Heart right ventricle (tissue), 16 donors: ENCODE measurements at places on chromosomes 6 and 20.

GRCh38 chr6:45966797-45967196, 48.9 kb downstream of the CLIC5 start:
- no peak for DNase-seq

- DNase-seq = no peak
Observed at GRCh38 chr6:83511266-83511665, 1.1 kb upstream of the PRSS35 start.

DNA sequence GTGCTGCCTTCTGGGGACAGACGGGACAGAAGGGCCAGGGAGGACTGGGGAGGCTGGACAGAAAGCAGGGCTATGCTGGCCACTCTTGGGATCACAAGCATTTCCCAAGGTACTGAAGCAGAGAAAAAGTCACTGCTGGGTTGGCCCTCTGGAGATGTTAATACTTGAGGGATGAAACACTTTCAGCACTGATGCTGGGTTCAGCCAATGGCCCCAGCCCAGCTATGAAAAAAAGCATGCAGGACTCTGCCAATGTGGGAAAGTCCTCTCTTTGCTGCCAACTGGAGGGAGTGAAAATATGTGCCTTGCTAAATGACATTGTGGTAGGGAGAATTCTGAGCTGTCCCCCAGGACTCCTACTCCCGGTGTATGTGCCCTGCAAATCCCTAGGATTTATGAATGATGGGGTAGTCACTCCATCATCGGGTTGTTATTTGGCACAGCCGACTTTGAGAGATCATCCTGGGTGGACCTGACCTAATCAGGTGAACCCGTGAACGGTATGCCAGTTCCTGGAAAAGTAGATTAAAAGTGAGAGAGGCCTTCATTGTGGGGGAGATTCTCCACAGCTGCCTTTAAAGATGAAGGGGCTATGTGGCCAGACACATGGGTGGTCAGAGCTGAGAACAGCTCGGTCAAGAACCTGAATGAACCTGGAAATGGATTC, 119.9 kb upstream of the TRAF3IP2 start:
- no peak for DNase-seq

DNA sequence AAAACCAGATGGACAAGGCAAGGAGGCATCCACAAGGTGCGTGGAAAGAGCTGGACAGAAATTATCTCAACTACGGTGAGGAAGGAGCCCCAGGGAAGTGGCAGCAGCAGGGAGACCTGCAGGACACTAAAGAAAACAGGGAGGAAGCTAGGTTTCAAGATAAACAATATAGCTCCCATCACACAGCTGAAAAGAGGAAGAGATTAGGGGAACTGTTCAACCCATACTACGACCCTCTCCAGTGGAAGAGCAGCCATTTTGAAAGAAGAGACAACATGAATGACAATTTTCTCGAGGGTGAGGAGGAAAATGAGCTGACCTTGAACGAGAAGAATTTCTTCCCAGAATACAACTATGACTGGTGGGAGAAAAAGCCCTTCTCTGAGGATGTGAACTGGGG, 26.8 kb downstream of the TRMT6 start:
- no peak for DNase-seq

DNA sequence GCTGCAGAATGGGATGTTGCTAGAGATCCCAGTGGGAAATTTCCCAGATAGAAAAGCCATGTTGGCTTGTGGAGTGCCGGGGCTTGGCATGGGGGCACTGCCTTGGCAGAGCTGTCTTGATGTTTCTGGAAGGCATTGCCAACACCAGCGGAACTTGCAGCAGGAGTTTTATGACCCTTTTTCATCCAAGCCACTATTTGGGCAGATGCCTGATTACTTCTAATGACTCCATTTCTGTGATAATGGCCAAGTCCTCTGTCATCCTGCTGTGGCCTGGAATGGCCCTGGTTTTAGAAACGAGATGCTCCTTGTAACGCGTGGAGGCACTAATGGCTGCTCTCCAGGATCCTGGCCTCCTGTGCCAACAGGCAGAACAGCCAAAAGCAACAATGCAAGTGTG, 229.0 kb downstream of the ZNF217 start:
- no peak for DNase-seq

GRCh38 chr20:13927171-13927570, 63.2 kb downstream of the SEL1L2 start:
- no peak for DNase-seq

DNA sequence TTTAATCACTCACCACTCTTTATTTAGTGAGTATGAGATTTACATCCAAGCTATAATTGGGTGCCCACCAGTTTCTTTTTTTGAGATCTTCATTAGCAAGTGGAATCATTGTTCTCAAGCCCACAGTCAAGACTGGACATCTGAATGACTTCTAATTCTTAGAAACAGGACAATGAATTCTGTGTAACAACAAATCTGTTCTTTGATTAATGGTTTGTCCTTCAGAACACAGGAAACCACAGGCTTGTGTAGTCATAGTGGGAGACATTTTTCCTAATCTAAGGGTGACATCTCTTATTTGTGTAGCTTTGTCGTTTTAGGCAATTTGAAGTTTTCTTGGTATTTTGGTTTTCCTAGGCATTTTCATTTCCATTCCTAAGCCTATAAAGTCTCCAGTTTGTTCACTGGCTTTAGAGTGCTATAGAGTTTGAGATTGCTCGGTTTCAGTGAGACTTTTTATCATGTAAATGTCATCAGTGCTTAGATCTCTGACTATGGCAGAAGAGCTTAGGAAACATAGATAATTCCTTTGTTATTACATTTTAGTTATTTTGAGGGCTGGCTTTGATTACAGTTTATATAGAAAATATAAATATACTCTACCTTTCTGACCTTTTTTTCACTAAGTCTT, 903.9 kb upstream of the MAP3K7 start:
- DNase-seq = no peak

DNA sequence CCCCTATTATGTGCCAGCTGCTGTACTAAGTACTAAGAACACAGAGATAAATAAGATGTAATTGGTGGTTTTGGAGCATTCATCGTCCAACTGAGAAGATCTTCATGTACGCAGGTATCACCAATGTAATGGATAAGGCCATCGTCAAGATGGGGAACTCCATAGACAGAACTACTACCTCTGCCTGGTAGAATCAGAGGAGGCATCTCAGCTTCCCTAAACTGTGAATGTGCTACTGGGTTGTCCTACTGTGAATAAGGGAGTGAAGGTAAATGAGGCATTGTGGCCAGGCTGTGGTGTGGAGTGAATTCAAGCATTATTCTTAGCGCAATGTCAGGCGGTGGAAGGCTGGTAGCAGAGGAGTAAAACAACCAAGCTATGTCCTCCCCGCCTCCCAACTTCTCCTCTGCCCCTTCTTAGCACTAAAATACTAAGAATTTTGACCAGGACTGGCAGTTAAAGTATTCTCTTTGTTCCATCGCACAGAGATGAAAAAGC, 68.2 kb downstream of the TBC1D7 start:
- no peak for DNase-seq

DNA sequence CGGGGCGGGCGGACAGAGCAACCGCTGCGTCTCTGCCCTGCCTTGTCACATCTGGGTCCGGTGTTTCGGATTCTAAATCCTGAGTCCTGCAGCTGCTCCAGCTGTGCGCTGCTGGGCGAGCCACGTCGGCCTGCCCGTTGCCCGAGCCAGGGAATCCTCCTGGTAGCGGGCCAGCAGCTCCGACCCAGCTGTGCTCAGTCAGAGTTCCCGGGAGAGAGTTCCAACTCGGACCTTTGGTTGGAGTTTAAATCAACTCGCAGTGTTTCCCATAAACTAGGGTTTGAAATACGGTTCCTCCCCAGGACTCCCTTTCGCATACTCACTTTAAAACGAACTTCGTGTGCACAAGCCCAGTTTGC, 315 bp upstream of the PDE10A start:
- DNase-seq = peak; percentile 66

- no peak for DNase-seq
Observed at GRCh38 chr6:134647861-134648260, 302.0 kb downstream of the ALDH8A1 start.

- DNase-seq = no peak
Observed at GRCh38 chr6:141548966-141549365, 583.8 kb upstream of the GJE1 start.

DNA sequence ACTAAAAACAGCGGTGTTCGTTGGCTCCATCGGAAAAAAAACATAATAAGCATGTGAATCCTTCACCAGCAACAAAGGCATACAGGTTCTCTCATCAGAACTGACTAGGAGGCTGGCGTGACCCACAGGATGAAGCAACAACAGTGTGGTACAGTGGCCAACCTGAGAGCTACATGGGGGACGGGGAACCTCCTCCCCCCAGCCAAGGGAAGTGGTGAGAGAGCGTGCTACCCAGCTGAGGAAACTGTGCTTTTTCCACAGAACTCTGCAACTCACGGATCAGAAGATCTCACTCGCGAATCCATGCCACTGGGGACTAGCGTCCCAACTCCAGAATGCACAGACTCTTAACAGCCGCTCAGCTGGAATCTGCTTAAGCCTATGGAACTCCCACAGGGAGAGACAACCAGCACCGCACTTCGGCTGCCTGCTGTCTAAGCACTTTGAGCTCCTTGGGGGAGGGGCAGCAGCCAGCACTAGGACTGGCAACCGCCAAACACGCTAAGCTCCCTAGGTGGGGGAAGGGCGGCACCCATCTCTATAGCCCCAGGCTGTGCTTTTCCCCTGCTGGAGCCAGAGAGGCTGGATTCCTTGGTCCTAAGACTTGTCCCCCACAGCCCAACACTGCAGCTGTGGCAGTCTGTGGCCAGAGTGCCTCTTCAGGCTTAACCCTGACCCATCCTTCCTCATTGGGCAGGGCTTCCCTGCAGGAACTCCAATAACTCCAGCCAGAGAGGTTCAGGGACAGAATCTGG, 538.3 kb upstream of the BTBD3 start:
- DNase-seq = no peak

DNA sequence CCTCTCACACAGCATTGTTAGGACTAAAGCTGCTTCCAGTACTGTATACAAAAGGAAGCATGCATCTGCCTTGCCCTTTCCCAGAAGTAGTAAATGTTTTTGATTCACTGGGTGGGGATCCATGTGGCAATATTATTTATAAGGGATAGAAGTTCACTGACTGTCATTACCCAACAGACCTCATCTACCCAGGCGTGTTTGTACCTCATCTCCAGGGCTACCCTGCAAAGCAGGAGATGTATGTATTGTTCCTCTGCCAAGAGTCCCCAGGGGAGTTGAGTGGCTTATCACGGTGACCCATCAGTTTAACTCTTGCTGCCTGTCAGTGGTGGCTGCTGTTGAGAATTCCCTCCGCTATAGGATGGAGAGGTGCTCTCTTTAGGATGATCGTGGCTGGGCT, 42.5 kb downstream of the SLC24A3 start:
- no peak for DNase-seq

- no peak for DNase-seq
Observed at GRCh38 chr20:2942439-2942838, 69.2 kb downstream of the PTPRA start.

GRCh38 chr6:157710604-157711003, 112.4 kb upstream of the SNX9 start:
- no peak for DNase-seq

- no peak for DNase-seq
Observed at GRCh38 chr6:53544217-53544469, 758 bp downstream of the GCLC start.

DNA sequence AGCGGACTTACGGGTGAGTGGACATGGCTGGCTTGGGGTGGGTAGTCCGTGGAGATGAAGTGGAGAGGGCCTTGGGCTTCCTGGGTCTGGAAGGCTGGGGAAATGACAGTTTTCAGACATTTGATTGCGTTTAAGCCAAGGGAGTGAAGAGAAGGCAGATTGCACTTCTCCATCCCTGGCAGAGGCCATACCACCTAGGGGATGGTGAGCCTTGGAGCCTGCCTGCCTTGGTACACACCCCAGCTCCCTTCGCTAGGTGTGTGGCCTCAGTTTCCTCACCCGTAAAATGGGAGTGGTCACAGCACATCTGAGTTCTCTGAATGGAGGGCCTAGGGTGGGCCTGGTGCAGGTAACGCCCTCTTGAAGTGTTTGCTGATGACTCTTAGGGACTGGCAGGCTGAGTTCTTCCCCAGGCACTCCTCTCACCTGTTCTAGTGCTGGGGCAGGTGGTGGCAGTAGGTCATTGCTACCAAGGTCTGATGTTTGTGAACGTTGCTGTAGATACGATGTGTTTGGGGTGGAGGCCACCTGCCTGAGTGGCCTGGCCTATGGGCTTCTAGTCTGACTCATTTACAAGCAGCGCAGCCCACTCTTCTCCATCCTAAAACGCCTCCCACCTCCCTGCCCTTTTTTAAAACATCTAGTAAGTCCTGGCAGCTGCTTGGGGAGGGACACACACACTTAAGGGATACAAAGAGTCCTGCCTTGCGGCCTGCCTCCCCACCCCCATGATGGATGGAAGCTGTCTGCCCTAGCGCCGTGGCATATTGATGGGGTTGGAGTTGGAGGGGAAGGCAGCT, 2.3 kb downstream of the RBM38 start:
- DNase-seq = no peak

DNA sequence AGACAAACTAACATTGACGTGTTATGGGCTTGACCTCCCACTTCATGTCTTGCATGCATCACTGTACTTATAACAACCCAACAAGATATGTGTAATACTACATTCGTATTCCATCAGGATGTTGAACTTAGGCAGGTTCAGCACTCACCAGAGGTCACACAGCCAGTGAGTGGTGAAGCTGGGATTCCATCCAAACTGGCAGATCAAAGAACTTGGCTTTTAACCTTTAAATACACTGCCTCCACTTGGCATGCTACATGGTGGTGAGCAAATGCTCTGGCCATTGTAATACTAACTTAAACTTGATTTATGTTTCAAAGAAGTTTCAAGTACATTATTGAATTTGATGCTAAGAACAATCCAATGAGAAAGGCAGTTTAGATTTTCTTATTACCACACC, 10.7 kb upstream of the HDDC2 start:
- no peak for DNase-seq

GRCh38 chr20:38883981-38884733, 42.1 kb upstream of the FAM83D start:
- no peak for DNase-seq

DNA sequence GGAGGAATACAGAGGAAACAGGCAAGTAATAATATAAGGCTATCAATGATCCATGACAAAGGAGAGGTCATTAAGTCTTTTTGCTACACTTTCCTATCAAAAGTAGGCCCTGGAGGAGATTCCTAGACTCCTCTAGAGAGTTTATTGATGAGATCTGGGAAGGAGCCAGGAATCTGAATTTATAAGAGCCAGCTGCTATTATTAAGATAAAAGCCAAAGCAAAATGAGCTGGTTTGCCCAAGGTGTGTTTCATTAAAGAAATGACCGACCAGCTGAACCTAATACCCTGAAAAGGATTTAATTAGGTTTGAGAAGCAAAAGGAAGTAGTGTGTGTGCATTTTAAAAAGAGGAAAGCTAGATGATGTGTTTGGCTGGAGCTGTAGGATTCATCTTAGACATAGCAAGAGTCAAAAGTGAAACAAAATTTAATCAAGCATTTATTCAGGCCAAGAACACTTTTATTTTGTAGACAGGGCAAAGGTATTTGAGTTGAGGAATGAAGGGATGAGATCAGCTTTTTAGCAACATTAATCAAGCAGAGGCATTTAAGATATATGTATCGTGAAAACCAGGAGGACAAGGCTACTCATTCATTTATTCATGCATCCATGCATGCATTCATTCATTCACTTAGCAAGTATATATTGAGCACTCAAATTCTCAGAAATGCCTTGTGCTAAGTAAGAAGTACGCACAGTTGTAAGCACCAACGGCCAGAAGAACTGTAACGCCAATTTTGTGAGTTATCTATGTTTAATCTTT, 43.5 kb upstream of the SCAF8 start:
- no peak for DNase-seq

- peak; percentile 34 for DNase-seq
Observed at GRCh38 chr6:169289619-169290339, 36.1 kb upstream of the THBS2 start.

- no peak for DNase-seq
Observed at GRCh38 chr6:132084811-132085509, 133.8 kb upstream of the CCN2 start.

GRCh38 chr6:15434263-15434662, 188.4 kb downstream of the JARID2 start:
- DNase-seq = no peak
